H1 (cell line): ENCODE measurements at places on chromosomes 5 and 9.

DNA sequence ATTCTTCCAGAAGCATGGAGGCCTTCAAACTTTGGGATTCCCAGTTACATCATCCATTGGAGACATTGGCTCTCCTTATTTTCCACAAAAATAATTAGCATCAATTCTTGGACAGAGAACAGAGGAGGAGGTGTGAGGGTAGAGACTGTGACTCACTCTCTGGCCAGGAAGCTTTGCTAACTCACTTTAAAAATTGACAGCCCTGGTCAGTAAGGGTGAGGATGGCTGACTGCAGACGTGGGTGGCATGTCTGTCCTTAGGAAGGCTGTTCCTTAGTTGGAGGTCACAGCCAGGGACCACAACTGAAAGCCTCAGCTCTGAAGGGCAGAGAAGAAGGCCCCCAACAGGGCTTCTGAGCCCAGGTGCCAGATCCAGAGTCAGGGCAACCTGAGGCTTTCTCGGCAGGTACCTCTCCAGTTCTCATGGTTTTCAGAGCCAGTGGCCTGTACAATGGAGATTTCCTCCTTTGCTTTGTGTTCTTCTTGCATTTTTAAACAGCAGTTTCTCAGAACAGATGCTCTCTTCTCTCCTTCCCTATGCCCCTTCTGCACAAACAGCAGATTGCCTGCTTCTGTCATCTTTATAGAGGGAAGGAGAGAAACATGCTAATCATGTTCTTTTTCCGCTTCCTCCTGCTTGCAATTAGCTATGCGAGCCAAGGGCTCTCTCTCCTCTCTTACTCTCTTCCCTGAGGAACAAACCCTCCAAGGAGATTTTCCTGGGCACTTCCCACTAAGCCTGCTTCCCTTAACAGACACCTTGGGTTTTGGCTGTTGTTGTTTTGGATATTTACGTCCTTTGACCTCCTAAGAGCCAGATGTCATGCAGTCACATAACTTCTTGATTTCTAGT is 92.5 kb upstream of the ZNF366 start:
- H3K27ac ChIP-seq = no peak overlapping the region
- no peak for DNase-seq
- H3K27me3 ChIP-seq = no peaks in the 10 kb centered on the region
- H3K4me1 ChIP-seq = no peaks in the 10 kb centered on the region

DNA sequence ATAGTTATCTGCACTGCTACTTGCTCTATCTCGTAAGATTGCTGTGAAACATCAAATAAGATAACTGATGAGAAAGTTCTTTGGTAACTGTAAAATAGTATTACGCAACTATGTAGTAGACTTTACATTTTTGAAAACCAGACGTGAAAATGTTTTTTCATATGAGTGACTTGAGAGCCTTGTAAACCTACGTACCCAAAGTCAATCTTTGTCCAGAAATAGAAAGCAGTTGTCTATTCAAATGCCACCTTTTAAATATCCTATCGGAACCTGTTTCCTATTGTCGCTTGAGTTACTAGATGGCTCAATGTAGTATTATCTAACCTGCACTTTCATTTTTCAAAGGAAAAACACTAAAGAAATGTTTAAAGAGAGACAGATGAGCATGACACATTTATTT is 1.6 kb downstream of the FNIP1 start:
- no peak for DNase-seq
- no peaks in the 10 kb centered on the region for H3K36me3 ChIP-seq
- no peaks in the 10 kb centered on the region for H3K4me1 ChIP-seq
- H3K4me3 ChIP-seq = no peak overlapping the region
- H3K27ac ChIP-seq = no peak overlapping the region

- H3K4me1 ChIP-seq = no peaks in the 10 kb centered on the region
- H3K27me3 ChIP-seq = no peaks in the 10 kb centered on the region
- H3K27ac ChIP-seq = no peak overlapping the region
- H3K4me3 ChIP-seq = no peak overlapping the region
These were observed 27.6 kb downstream of the NEURL1B start for GRCh38 chr5:172668594-172669071.

DNA sequence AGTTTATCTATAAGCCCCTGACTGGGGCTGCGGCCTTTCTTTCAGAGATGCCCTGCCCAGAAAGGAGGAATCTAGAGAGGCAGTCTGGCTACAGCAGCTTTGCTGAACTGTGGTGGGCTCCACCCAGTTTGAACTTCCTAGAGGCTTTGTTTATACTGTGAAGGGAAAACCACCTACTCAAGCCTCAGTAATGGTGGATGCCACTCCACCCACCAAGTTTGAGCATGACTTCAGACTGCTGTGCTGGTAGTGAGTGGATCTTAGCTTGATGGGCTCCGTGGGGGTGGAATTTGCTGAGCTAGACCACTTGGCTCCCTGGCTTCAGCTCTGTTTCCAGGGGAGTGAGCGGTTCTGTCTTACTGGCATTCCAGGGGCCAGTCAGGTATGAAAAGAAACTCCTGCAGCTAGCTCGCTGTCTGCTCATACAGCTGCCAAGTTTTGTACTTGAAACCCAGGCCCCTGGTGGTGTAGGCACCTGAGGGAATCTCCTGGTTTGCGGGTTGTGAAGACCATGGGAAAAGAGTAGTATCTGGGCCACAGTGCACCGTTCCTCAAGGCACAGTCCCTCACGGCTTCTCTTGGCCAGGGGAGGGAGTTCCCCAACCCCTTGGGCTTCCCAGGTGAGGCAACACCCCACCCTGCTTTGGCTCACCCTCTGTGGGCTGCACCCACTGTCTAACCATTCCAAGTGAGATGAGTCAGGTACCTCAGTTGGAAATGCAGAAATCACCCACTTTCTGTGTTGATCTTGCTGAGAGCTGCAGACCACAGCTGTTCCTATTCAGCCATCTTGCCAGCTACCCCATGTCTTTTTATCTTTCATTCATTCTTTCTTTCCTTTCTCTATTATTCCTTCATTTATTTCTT is 211.8 kb upstream of the C9orf72 start:
- H3K4me1 ChIP-seq = no peaks in the 10 kb centered on the region
- no peaks in the 10 kb centered on the region for H3K27me3 ChIP-seq
- H3K4me3 ChIP-seq = no peak overlapping the region
- H3K36me3 ChIP-seq = no peaks in the 10 kb centered on the region

DNA sequence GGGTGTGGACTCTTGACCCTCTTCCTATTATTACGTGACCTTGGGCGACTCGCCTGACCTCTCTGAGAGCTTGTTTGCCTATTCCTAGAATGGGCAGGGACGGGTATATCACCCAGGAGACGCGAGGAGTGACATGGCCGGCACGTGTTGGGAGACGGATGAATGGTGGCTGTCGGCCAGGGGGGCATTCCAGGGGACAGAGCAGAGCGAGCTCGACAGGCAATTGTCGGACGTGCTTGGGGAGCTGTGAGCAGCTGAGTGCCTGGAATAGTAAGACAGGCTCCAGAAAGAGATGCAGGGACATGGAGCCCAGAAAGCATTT is 29.3 kb upstream of the UNC5A start:
- H3K4me3 ChIP-seq = no peak overlapping the region
- 0 out of 2 replicates have a peak, but pooled peaks cover 2% of the 10 kb centered on the region for H3K27me3 ChIP-seq
- H3K27ac ChIP-seq = no peak overlapping the region

DNA sequence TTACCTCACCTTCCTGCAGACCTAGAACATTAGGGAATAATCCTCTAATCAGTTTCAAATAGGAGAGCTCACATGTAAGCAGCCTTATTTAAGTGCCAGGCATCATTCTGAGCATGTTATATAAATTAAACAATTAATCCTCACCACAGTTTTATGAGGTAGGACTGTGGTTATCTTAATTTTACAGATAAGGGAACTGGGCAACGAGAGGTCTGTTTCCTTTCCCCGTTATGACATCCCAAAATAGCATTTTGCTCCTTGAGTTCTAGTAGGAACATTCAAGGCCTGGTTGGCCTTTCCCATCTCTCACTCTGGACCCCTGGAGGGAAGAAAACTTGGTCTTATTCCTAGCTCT is 19.1 kb upstream of the IFNB1 start:
- no peaks in the 10 kb centered on the region for H3K36me3 ChIP-seq
- DNase-seq = no peak
- no peak overlapping the region for H3K4me3 ChIP-seq
- H3K27ac ChIP-seq = no peak overlapping the region
- H3K4me1 ChIP-seq = no peaks in the 10 kb centered on the region

DNA sequence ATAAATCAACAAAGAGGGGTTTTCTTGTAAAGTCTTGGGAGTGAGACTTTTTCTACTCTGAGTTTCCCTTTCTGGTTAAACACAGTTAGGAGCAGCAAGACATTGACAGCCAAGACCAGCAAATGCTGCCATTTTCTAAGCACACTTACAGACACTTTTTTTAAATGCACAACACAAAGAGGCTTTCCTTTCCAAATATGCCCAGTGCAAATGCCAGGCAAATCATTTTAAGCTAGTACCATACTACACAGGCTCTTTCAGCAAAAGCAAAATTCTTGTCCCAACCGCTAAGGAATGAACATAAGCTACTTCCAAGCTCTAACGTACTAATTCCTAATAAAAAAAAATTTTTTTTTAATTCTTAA is 68.2 kb downstream of the DENND1A start:
- H3K4me1 ChIP-seq = peaks cover 36% of the 10 kb centered on the region
- H3K4me3 ChIP-seq = no peak overlapping the region
- no peak overlapping the region for H3K27ac ChIP-seq
- no peak for DNase-seq
- H3K27me3 ChIP-seq = no peaks in the 10 kb centered on the region; the same call in none of the 2 replicates
- H3K36me3 ChIP-seq = no peaks in the 10 kb centered on the region

GRCh38 chr5:93340881-93341280 is 240.1 kb downstream of the NR2F1-AS1 start:
- H3K4me3 ChIP-seq = no peak overlapping the region
- H3K4me1 ChIP-seq = no peaks in the 10 kb centered on the region
- no peaks in the 10 kb centered on the region for H3K27me3 ChIP-seq
- DNase-seq = no peak
- no peaks in the 10 kb centered on the region for H3K36me3 ChIP-seq
- H3K27ac ChIP-seq = no peak overlapping the region

DNA sequence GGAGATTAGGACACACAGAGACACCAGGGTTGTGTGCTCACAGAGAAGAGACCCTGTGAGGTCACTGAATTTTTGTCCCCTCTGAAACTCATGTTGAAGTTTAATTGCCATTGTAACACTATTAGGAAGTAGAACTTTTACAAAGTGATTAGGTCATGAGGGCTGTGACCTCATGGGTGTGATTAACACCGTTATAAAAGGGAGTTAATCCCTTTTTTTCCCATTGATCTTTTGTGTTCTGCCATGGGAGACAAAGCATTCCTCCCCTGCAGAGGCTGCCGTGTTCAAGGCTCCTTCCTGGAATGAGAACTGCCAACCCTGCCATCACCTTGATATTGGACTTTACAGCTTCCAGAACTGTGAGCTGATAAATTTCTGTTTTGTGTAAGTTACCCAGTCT is 221.0 kb downstream of the ADCY2 start:
- H3K27ac ChIP-seq = no peak overlapping the region
- H3K4me1 ChIP-seq = no peaks in the 10 kb centered on the region
- H3K4me3 ChIP-seq = no peak overlapping the region
- H3K36me3 ChIP-seq = no peaks in the 10 kb centered on the region
- no peak for DNase-seq
- no peaks in the 10 kb centered on the region for H3K27me3 ChIP-seq

- H3K27me3 ChIP-seq = no peaks in the 10 kb centered on the region
- H3K4me1 ChIP-seq = 0 out of 2 replicates have a peak, but pooled peaks cover 4% of the 10 kb centered on the region
- no peak overlapping the region for H3K4me3 ChIP-seq
- H3K27ac ChIP-seq = no peak overlapping the region
These were observed 1941.1 kb upstream of the C9orf72 start for GRCh38 chr9:29514336-29514735.
